ENCODE measurements at places on chromosomes 7 and 10. TPM values are rescaled to one million over a fixed set of nuclear protein-coding genes. Genes with fewer than 3 reads are reported as not detected.

DNA sequence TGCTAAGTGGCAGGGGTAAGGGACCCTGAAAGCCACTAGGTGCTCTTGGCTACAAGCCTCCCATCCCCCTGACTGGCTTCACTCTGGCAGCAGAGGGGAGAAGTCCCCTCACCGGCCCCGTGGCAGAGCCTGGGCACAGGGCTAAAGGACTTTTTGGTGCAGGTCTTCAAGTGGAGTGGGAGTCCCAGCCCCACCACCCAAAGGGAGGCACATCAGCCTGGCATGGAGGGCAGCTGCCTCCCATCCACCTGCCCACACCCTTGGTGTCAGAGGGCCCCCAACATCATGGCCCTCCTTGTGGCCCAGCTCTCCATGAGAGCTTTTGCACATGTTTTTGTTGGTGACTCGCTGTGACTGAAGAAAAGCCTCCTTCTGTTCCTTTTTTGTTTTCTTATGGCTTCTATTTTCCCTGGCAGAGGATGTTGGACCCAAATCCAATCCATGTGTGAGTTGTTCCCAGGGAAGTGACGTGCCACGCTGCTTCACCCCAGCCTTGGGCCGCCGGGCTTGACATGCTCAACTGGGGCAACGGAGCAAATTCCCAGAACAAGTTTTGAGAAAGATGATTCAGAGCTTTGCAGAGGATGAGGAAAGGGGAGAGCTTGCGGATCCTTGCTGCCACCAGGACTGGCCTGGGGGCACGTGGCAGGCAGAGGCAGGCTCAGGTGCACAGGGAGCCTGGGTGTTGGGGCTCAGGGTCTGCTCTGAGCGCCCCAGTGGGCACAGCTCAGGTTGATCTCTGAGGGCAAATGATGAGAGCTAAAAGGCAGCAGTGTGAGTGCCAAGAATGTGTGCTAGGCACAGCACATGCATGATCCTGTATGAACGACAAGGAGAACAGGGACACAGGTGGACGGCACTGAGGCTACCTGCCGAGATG is 1.9 kb upstream of the AEBP1 start:
- no peaks in the 10 kb centered on the region for H3K36me3 ChIP-seq
- H3K27ac ChIP-seq = peak overlapping the region; percentile 56
- H3K4me3 ChIP-seq = no peak overlapping the region
- peak; percentile 14 for DNase-seq
- peaks cover 41% of the 10 kb centered on the region for H3K4me1 ChIP-seq
- H3K27me3 ChIP-seq = peaks cover 10% of the 10 kb centered on the region

- peaks cover 26% of the 10 kb centered on the region for H3K4me1 ChIP-seq
- no peak for DNase-seq
- no peaks in the 10 kb centered on the region for H3K27me3 ChIP-seq
- H3K27ac ChIP-seq = peak overlapping the region; percentile 28
Measured at GRCh38 chr10:60834401-60834800, 56.1 kb downstream of the CDK1 start.

DNA sequence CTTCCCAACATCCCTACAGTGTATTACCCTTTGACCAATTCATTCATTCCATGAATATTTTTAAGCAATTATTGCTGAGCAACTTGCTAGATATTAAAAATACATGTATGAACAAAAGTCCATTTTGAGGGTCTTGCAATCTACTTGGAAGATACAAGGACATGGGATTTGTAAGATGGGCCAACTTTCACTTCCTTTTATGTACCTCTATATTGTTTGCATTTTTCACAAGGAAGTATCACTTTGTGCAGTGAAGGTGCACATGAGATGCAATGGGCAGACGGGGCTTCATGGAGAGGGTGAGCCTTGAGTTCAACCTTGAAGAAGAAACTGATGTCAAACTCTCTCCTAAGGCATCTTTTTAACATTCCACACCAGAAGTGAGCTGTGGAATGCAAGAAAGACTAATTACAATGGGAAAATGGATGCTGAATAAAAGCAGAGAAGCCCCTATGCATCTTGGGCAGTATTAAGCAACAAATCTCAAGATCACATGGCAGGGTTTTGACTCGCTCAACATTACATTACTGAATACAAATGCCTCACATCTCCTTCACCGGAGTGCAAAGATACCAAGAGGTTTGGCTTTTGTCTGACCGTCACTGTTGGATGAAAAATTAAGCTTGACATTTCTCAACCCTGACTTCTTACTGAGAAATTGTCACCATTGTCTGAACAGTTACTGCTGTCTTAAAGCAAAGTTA is 341.5 kb downstream of the ELMO1 start:
- H3K36me3 ChIP-seq = no peaks in the 10 kb centered on the region
- no peak for DNase-seq
- H3K4me3 ChIP-seq = no peak overlapping the region
- H3K27ac ChIP-seq = no peak overlapping the region
- no peaks in the 10 kb centered on the region for H3K27me3 ChIP-seq

DNA sequence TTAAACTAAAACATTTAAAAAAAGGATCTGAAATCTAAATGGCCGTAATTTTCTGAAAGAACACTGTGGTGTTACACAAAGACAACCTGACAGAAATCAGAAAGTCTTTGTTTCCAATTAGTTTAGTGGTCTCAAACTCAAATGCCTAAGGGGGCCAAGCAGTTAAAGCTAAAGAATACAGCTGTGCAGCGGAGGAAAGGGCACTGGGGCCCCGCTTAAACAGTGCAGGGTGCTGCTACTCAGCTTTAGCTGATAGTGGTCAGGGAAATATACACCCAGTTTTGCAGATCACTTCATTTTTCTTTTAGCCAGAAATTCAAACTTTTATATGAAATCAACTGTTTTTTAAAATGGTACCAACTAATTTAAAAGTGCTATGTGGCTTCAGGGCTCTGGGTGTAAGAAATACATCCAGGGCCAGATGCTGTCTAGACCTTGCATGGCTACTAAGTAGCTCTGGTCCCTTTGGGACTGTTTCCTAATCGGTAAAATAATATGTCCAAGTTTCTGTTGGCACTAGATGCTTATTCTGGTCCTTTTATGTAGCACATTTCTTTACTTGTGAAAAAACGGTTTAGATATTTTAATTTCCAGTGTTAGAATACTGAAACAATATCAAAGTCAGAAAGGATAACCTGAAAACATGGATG is 161.8 kb upstream of the LAMB4 start:
- no peak overlapping the region for H3K27ac ChIP-seq
- DNase-seq = no peak
- peaks cover 4% of the 10 kb centered on the region for H3K27me3 ChIP-seq
- H3K4me3 ChIP-seq = no peak overlapping the region

DNA sequence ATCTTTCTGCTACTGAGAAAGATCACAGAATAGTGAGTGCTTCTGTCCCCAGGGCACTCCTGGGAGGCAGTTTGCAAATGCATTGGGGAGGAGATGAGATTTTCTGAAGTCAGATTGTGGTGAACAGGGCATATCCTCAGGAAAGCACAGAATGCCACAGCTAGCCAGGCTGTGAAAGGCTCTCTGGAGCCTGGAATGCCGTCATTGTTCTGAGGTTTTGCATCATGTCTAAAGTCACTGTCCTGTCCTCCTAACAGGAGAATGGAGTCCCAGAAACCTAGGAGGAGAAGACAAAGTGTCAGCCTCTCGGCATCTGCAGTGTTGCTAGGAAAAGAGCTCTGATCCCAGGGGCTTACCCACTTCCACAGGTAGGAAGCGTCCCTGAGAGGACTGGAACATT is 69.2 kb upstream of the IGFBP3 start:
- H3K36me3 ChIP-seq = no peaks in the 10 kb centered on the region
- H3K27ac ChIP-seq = no peak overlapping the region
- no peak for DNase-seq
- H3K4me3 ChIP-seq = no peak overlapping the region
- no peaks in the 10 kb centered on the region for H3K4me1 ChIP-seq
- H3K27me3 ChIP-seq = peaks cover 4% of the 10 kb centered on the region

GRCh38 chr7:96327429-96327828 is 5.5 kb upstream of the SLC25A13 start:
- peaks cover 15% of the 10 kb centered on the region for H3K4me1 ChIP-seq
- H3K27ac ChIP-seq = no peak overlapping the region
- no peak for DNase-seq

- DNase-seq = no peak
- peak overlapping the region; percentile 87 for H3K4me3 ChIP-seq
Measured at GRCh38 chr10:3782146-3782450, 2.9 kb downstream of the KLF6 start.

GRCh38 chr7:114979803-114980507 is 58.1 kb downstream of the MDFIC start:
- H3K4me3 ChIP-seq = peak overlapping the region; percentile 57
- H3K36me3 ChIP-seq = no peaks in the 10 kb centered on the region
- no peak for DNase-seq
- H3K27ac ChIP-seq = peak overlapping the region; percentile 78
- H3K4me1 ChIP-seq = peaks cover 69% of the 10 kb centered on the region

GRCh38 chr10:120732067-120732466 is 119.1 kb upstream of the WDR11 start:
- H3K27me3 ChIP-seq = peaks cover 9% of the 10 kb centered on the region
- no peak overlapping the region for H3K4me3 ChIP-seq
- H3K27ac ChIP-seq = no peak overlapping the region
- no peak for DNase-seq
- no peaks in the 10 kb centered on the region for H3K36me3 ChIP-seq

- H3K27ac ChIP-seq = no peak overlapping the region
- H3K4me1 ChIP-seq = no peaks in the 10 kb centered on the region
- peaks cover 66% of the 10 kb centered on the region for H3K27me3 ChIP-seq
- DNase-seq = no peak
- H3K4me3 ChIP-seq = no peak overlapping the region
- no peaks in the 10 kb centered on the region for H3K36me3 ChIP-seq
Measured at GRCh38 chr7:26657206-26657641, 207.2 kb downstream of the SKAP2 start.

DNA sequence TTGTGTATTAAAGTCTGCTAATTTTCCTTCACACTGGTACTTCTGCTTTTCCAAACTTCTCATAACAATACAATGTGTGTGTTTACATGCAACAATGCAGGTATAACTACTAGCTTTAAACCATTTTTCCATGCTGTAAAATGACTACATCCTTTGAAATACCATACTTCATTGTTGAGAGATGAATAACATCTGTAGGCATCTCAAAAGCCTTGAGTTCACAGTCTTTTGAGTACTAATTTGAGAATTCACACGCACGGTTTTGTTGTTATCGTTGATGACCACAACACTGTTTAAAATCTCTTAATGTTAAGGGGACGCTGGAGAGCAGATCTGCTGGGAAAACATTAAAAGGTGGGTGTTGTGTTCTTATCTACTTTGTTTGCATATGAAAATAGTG is 37.4 kb downstream of the SEMA3A start:
- H3K36me3 ChIP-seq = no peaks in the 10 kb centered on the region
- H3K27ac ChIP-seq = no peak overlapping the region
- H3K4me1 ChIP-seq = no peaks in the 10 kb centered on the region
- DNase-seq = no peak
- no peaks in the 10 kb centered on the region for H3K27me3 ChIP-seq

DNA sequence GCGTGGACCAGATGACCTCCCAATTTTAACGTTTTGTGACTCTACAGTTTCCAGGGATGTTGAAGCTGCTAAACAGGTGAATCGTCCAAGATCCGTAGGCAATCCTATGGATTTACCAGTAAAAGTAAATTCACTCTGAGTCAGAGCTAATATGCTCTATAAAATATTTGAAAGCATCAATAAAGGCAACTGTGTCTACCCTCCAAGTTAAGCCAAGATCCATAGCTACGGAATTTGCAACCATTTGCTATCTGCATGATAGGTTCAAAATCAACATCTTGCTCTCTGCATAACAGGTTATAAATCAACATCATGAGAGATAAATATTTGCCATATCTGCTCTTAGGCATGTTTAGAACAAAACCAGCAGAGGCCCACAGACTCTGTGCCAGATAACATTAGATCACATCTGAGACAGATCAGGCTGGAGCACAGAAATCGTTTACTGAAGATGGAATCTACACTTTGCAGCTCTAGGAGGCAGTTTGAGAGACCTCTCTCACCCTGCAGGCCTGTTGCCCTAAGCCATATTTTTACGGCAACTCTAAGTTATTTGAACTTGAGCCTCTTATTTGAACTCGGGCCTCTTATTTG is 80.7 kb upstream of the PDCD4 start:
- no peak for DNase-seq
- H3K27me3 ChIP-seq = no peaks in the 10 kb centered on the region
- H3K36me3 ChIP-seq = no peaks in the 10 kb centered on the region
- H3K4me3 ChIP-seq = no peak overlapping the region

DNA sequence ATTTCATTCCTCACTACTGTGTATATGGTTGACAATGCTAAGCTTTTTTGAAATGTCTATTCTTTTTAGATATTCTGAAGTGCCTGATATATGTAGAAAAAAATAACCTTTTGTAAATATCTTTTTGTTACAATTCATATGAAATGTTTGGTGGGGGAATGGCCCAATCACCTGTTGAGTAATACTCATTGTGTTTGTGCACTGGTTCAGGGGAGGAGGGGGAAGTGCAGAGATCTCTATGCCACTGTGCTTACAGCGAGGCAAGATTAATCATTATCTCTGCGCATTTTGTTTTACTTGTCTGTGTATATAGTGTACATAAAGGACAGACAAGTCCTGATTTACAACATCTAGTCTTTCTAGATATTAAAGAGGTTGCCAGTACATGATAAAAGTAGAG is 25.2 kb downstream of the NUP42 start:
- peaks cover 4% of the 10 kb centered on the region for H3K4me1 ChIP-seq
- DNase-seq = no peak
- no peak overlapping the region for H3K27ac ChIP-seq
- peaks cover 4% of the 10 kb centered on the region for H3K36me3 ChIP-seq
- no peak overlapping the region for H3K4me3 ChIP-seq

DNA sequence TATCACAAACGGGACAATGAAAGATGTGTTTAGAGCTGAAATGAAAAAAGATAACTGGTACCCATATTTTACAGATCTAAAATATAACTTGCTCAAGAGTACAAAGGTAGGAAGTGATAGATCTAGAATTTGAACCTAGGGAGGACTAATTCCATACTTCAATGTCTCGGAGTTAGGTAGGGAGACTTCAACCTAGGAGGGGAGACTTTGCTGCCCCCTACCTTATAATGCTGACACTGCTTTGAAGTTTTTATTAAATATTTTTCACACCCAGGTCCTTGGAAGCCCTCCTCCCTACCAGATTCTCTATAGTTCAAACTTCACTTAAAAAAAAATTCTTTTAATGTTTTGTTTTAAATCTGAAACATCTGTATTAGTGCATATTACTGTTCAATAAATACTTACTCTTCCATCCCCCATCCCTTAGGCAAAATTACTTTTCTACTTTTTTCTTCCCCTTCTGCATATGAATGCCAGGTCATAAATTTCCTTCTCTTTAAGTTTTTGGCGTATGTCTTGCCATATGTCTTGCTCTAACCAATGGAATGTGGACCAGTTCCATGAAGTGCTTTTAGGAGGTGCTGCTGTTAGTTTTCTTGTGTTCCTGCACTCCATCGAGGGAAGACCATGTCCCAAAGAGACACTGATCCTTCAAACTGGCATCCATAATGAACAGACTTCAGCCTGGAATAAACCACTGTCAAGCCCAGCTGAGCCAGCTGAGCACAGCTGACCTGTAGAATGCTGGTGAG is 57.8 kb downstream of the MICU1 start:
- peaks cover 13% of the 10 kb centered on the region for H3K4me1 ChIP-seq
- H3K36me3 ChIP-seq = peaks cover 18% of the 10 kb centered on the region
- H3K4me3 ChIP-seq = no peak overlapping the region

- H3K4me1 ChIP-seq = no peaks in the 10 kb centered on the region
- no peak for DNase-seq
Measured at GRCh38 chr10:19491166-19491565, 325.1 kb upstream of the PLXDC2 start.

TRRAP gene
- total RNA-seq = 15.5 TPM

VKORC1L1 gene
- total RNA-seq = 19.2 TPM

PIP gene
- total RNA-seq = not detected

AGMO gene
- 0.36 TPM for total RNA-seq

CHST15 gene
- total RNA-seq = 4.5 TPM

CRPPA gene
- 8.3 TPM for total RNA-seq

Measured in left ventricle myocardium inferior (tissue), 1 donor.